ENCODE measurements at places on chromosomes 5 and 9.

DNA sequence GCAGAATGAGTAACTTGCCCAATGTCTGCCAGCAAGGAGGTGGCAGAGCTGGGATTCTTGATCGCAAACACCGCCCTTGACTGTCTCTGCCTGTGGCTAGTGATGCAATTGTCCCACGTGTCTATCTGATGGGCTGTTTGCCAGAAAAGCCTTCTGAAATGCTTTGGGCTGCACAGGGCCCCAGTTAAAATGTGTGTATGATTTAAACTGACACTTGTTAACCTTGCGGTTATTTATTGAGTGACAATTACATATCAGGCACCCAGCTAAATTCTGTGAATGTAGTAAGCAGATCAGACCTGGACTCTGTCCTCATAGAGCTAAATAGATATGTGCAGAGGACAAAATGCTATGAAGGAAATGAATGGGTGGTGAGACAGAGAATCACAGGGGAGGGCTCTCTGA lies 11.6 kb upstream of the IL12B start:
- no peak for DNase-seq

DNA sequence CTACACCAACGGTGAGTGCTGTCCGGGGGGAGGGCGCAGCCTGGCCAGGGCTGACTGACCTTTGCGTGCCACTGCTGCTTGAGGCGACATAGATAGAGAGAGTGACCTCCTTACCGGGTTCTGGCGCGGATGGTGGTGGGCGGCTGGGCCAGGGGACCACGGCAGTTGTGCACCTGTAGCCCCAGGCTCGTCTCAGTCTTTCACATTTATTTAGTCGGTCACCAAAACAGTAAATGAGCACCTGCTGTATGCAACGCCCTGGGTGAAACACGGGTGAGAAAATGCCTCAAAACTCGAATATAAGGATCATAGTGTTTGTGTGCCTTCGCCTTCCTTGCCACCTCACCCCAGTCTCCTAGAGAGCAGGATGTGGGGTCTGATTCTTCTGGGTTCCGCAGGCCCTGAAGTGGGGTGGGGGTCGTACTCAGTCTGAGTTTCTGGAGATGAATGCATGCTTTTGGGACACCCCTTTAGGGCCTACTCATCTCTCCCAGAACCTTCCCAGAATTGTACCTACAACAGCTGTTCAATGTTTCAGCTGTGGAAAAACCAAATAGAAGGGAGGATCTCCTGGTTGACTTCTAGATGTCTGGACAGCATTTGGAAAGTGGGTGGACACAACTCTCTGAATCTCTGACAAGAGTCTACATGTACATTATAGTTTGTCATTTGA lies 714 bp downstream of the SEC24A start:
- DNase-seq: no peak

GRCh38 chr5:87190687-87191086 lies 77.0 kb upstream of the RASA1 start:
- DNase-seq: no peak

- no peak for DNase-seq
Measured at GRCh38 chr9:129582855-129583254, 38.0 kb downstream of the C9orf50 start.

DNA sequence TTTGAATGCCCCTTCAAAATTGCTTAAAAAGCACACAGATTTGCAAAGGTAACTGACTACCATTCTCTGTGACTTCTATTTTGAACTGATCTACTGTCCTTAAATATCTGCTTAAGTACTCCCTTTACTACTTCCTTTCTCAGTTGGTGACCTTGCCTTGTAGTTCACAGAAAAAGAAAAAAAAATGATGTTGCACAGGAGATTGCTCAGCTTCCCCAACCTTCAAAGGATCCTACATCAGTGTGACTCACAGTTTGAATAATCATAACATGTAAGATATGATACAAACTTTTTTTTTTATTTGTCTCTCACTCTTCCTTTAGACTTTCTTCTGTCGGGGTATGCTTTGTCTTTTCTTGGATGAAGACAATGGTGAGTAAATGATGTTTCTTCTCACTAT lies 1029.6 kb downstream of the CDH12 start:
- no peak for DNase-seq

DNA sequence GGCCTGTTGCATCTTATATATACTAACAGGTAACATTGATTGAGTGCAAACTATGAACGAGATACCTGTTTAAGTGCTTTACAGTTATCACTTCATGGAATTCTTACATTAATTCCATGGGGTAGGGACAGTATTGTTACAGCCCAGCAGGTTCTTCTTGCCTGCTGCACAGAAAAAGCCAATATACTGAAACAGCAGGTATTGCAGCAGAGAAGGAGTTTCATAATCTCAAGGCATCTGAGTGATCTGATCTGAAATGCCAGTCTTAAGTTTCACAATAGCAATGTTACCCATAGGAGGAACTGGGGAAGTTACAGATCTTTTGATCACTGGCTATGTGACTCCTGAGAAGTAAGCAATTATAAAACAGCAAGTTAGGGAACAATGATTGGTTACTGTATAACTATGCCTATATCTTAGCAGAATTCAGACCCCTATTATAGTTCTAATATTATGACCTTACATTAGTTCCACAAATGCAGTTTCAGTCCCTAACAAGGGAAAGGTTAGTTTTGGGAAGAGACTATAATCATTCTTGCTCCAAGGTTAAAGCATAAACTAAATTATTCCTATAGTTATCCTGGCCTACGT lies 126.5 kb upstream of the BNC2 start:
- DNase-seq: no peak

DNA sequence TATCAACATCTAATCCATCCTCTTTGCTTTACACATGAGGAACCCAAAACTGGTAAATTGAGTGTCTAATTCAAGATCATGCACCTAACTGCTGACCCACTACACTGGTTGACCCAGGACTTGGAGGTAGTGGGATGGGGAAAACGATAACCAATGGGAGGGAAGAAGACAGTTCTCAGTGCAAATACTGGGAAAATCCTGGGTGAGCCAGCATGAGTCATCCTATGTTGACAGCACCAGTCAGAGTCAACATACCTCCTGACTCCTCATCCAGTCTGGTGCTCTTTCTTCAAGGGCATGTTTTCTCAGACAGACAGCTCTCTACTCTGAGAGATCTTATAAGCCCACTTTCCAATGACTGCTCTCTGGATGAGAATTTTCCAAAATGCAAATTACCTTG lies 232.8 kb upstream of the PTGER4 start:
- DNase-seq: no peak

DNA sequence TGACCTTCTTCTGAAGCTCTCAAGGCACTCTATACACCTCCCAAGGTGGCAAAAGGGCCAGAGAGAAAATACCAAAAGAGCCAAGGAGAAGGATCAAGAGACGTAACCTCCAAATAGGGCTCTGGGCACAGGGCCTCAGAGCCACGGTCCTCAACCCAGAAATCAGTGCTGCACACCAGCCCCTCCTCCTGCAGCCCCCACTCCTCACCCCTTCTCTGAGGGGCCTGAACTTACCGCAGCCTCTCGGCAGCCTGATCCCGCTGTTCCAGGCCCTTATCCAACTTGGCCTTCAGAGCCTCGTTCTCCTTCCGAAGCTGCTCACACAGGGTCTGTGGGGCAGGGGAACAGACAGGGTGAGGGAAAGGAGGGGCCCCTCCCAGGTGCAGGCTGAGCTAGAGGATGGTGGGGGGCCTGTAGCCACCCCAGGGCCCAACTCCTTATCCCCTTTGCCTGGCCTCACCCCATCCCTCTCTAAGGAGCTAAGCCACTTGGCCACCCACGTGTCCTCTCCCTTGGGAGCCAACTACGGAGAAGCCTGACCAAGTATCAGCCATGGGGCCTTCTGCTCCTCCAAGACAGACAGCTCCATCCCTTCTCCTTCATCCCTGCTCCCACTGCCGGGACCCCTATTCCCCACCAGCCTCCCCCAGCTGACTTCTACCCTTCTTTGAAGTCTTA lies 28.8 kb downstream of the TNIP1 start:
- DNase-seq: no peak

GRCh38 chr9:19924080-19924479 lies 135.2 kb upstream of the SLC24A2 start:
- DNase-seq: no peak

DNA sequence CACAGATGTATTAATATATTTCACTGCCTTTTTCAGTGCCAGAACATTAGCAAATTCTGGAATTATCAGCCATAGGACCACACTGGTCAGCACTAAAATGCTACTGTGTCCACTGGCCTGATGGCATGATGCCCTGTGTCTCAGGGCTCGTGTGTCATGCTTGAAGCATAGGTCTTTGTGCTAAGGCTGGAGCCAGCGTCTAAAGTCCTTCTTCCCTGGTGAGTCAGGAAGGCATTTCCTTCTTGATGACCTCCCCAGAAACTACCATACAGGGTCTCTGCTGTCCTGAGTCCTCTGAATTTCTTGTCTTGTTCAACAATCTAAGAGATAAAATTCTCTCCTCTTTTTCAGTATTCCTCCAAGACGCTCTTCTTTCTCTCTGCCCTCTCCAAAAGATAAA lies 489.9 kb downstream of the PSAT1 start:
- no peak for DNase-seq

GRCh38 chr5:75681125-75681830 lies 36.0 kb downstream of the POC5 start:
- no peak for DNase-seq
